Stimulated activated CD8-positive, alpha-beta memory T cell treated with anti-CD3 and anti-CD28 coated beads, Interleukin-12 subunit alpha, Interleukin-12 subunit beta, amount 100 ng/mL, for 4 hours (primary cell): ENCODE measurements at places on chromosomes 6 and 20.
A peak's percentile ranks its signal among the peaks of the same experiment; 100 is the strongest.

DNA sequence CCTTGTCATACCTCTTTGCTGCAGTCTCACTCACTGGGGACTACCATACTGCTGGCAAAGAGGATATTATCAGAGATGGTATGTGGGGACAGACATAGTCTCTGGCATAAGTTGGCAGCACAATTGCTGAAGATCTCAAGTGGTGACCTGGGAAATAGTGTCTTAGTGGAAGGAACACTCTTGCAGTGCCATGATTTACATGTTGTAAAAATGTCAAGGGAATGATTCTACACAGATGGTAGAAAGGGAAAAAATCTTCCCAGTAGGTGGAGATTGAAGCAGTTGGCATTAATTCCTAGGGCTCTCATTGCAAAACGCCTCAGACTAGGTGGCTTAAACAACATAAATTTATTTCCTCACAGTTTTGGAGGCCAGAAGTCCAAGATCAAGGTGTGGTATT lies 662.2 kb downstream of the DHX35 start:
- DNase-seq: no peak

- no peak for DNase-seq
These were observed 182.8 kb downstream of the PTPRK start for GRCh38 chr6:128337619-128338018.

GRCh38 chr6:147724454-147724853 lies 216.0 kb downstream of the SAMD5 start:
- DNase-seq: no peak

DNA sequence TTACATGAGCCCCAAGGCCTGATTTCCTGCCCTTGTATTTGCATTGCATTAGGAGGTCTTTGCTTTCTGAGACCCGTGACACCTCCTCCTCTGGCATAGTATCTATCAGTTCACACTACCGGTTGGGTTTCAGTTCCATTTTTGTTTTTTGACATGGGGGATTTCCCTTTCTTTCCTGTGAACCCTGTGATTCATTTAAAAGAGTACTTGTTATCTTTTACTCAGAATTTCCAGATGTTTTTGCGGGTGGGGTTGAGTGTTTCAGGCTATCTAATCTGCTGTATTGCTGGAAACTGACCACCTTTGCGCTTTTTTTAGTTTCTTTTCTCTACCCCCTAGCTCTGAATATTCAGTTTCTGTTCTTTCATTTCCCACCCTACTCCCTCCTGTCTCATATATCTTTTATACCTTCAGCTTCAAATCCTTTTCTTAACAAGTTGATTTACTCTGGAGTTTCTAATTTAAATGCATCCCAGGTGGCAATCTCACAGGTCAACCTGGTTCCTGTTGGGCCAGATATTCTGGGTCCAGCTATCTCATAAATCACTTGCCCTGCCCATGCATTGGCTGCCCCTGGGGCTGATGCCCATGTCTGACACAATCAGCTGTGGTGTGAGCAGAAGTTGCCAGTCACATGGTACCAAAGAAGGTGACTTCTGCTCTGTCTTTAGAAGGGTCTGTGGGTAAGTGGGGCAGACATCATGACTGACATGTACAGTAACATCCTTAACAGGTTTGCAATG lies 14.3 kb upstream of the NCOA3 start:
- peak; percentile 46 for DNase-seq

- DNase-seq: no peak
These were observed 312.0 kb downstream of the ZFAND3 start for GRCh38 chr6:38131527-38131965.

DNA sequence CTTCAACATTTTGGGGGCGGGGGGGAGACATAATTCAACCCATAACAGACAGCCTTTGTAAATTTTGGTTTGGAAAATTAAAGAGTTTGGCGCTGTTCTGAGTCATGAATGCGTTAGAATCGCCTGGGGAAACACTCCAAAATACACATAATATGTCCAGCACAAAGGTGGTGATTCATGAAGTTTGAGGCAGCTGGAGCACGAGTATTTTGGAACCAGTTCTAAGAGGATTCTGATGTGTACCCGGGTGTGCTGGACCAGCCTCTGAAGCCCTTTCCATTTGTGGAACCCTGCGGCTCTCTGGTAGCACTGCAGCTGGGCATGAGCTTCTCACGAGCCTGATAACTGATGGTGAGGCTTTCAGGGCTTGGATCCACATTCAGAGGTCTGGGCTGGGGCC lies 4.7 kb downstream of the GMPR start:
- DNase-seq: no peak

GRCh38 chr20:32976746-32977145 lies 27.5 kb downstream of the SUN5 start:
- DNase-seq: no peak

DNA sequence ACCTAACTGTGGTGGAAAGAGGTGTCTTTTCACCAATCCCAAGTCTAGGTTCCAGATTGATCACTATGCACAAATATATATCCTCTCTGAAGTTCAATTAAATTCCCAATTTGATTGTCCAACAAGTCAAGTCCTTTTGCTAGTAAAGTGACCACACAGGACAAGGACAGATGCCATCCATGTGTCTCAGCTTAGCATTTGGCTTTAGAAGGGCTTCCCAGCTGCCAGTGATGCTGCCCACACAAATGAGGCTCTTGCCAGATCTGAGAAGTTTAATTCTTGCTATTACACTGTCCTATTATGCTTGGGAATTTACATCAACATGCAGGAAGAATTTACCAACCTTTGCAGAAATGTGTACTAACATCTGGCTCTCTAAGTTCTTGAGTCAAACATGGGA lies 108.5 kb downstream of the COL9A1 start:
- no peak for DNase-seq

DNA sequence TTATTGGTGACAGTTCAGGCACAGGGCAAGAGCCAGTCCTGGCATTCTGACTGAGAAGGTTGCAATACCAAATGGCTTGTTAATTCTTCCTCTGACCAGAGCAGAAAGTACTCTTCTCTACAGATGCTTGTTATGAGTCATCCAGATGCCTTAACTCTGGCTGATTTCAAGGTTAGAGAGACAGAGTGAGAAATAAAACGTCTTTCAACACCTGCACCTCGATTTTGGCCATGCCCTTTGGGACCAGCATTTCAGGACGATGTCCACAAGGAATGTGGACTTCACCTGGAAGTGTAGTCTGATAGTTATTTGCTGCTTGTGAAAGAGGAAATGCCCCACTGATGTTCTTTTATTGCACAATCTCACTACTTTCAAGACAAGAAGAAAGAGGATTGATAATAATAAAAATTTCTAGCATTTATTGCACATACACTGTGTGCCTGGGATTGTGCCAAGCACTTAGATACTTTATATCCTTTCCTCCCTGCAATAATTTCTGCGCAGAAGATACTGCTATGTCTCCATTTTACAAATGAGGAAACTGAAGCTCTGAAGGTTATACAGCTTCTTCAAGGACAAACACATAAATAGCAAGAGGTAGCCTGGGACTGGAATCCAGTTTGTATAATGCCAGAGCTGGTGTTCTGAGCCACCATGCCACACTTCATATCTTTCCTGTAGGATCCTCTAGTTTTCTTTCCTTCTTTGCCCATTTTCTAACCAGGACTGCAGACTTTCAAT lies 33.5 kb upstream of the MCM3 start:
- no peak for DNase-seq

GRCh38 chr6:138334963-138335362 lies 42.7 kb upstream of the SMIM28 start:
- no peak for DNase-seq

GRCh38 chr6:115582386-115582785 lies 478.3 kb downstream of the FRK start:
- no peak for DNase-seq

DNA sequence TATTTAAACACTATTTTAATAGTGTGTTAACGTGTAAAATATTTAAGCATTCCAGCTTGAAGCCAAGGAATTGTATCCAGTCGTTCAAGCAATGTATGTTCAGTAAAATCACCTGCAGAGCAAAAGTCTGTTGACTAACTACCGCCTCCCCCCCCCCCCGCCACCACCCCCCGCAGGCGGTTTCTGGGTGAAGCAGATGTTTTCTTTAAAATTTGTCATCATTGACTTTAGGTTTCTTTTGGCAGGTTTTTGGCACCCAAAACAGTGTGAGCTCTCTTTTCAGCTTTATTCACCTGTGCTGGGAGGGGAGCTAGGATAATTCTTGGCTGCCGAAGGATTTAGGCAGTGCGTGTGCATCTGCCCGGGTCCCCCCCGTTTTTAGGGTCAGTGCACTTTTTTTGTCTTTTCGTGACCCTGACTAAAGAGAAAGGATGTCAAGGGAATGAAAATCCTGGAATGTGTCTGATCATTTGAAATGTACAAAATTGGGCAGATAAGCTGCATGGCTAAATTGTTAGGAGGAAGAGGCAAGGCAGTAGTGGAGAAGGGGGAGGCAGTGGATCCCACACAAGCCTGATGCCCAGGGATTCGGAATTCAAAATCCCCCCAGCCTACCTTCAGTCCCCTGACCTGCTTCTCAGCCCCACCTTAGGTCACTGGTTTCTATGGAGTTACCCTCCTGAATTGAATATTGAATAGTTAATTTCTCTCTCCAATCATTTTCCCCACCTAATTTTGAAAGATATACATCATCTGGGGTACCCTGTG lies 1.1 kb downstream of the EDN1 start:
- DNase-seq: no peak

GRCh38 chr6:111534231-111534751 lies 51.3 kb upstream of the REV3L start:
- no peak for DNase-seq

DNA sequence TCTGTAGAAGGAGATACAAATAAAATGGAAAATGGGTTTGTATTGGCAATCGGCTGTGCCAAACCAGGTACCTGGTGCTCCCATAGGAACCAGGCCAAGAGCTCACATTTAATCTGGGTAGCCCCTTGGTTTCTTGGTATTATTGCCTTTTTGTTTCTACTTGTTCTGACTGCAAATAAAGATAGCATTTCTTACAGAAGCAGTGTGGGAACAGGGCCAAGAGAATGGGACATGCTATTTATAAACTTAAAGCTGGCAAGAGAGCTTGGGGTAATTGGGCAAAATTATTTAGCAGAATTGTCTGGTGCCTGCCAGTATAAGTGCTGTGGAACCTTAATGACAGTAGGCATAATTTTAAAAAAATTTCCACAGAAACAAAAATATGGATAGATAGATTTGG lies 113.5 kb upstream of the GLP1R start:
- DNase-seq: no peak
